Activated T-helper 1 cell treated with Interleukin-2 at 50 U/mL for 16 hours (primary cell): ENCODE measurements at places on chromosomes 4 and X.
A peak's percentile ranks its signal among the peaks of the same experiment; 100 is the strongest.

- DNase-seq: no peak
Observed at GRCh38 chr4:182604161-182604622, 313.0 kb downstream of the DCTD start.

GRCh38 chrX:150408561-150408960, 45.4 kb downstream of the MAMLD1 start:
- DNase-seq: no peak

- DNase-seq: no peak
Observed at GRCh38 chr4:89222170-89222569, 85.4 kb downstream of the GPRIN3 start.

DNA sequence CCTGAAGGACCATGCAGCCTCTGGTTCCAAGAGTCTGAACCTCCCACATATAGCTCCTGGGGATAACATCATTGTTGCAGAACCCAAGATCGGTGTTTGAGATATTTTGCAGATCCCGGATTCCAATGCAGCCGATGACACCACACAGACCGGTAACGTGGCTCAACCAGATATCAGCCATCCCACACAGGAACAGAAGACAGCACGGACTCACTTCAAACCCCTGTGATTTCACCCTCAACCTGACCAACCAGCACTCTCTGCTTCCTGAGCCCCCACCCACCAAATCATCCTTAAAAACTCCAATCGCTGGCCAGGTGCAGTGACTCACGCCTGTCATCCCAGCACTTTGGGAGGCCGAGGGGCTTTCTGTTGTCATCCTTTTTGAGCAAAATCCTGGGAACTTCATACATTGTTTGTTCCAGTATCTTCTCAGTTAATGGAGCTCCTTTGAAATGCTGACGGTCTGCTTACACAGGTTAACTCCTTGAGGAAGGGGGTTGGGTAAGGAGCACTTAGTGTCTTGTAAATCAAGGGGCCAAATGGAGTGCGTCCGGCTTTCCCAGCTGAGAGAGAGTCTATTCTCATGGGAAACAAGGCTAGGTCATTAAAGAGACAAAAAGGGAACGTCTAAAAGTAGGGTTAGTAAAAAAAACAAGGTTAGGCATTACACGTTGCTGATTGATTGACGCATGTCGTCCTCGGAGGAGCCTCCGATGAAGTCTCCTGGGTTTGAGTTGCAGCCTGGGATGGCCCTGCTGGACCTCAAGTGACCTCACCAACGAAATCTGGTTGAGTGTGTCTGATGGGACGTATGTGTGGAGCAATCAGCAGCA, 230.4 kb downstream of the CRLF2 start:
- no peak for DNase-seq

DNA sequence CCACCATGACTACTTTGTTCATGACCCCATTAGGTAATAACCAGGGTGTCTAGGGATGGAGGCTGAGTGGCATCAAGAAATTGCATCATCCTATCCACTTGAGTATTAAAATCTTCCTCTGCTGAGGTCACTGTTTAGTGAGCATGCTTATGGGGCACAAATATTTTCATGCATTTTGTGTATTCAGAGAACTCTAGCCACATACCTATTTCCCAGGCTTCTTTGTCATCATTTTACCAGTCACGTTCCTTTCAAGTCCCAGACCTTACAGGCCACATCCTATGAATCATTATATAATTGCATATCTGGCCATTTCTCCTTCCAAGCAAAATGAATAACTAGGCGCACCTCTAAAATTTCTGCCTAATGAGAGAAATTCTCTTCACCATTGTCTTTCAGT, 1882.9 kb upstream of the AGA start:
- DNase-seq: no peak

GRCh38 chrX:2967998-2968909, 38.1 kb upstream of the ARSH start:
- no peak for DNase-seq

GRCh38 chr4:45370408-45370807, 644.1 kb upstream of the GNPDA2 start:
- DNase-seq: no peak

- DNase-seq: no peak
Observed at GRCh38 chr4:165403637-165404036, 24.8 kb downstream of the CPE start.

GRCh38 chr4:140906993-140907962, 151.1 kb upstream of the TBC1D9 start:
- DNase-seq: no peak

- DNase-seq: peak; percentile 25
Observed at GRCh38 chr4:76993787-76994641, 44.5 kb downstream of the SEPTIN11 start.

GRCh38 chr4:75660491-75660890, 12.7 kb downstream of the G3BP2 start:
- DNase-seq: no peak

GRCh38 chr4:13980317-13981310, 353.1 kb upstream of the BOD1L1 start:
- DNase-seq: no peak

DNA sequence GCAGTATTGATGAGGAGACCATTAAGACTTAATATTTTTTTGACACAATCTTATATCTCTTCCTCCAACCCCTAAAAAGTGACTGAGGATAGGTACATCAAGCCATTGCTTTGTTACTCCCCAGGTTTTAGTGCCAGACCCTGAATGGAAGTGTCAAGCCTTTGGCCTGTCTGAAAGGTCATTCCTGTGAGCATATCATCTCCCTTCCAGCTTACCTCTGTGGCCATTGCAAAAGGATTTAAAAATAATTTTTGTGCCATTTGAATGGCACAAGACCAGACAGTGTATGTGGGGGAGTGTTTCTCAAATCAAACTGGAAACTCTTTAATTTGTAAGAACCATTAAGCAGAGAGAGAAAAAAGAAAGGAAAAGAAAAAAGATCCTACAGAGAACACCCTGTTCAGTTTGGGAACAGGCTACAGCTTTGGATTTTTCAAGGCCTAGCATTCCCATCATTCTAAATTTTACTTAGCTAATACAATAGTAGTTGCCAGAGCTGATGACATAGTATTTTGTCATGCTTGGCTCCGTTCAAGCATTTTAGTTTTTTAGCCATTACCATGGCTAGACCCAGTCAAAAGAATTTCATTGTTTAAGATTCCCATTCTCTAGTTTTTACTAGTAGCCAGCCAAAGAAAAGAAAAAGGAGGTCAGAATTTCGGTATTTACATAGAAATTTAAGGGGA, 49.6 kb downstream of the HPF1 start:
- no peak for DNase-seq

DNA sequence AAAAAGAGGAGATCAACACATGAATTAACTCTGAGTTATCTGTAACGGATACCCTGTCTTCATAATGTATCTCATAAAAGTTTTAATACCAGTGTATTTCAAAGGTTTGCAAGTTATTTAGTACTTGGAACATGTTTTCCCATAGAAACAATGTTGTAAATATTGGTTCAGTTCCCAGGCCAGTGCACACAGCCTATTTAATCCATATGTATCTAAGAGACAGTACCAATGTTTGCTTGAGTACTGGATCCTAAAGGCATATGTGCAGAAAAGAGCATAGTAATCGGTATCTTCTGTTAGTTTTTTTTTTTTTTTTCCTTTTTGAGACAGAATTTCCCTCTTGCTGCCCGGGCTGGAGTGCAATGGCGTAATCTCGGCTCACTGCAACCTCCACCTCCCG, 46.1 kb downstream of the SLIT2 start:
- DNase-seq: no peak
